ENCODE measurements at places on chromosomes 6 and 20. TPM values are rescaled to one million over a fixed set of nuclear protein-coding genes. Genes with fewer than 3 reads are reported as not detected.

The SCUBE3 gene
- polyA plus RNA-seq: 0.29 TPM

The C20orf202 gene
- not detected for polyA plus RNA-seq

The GJA10 gene
- polyA plus RNA-seq: not detected

The REM1 gene
- not detected for polyA plus RNA-seq

The MRPS18B gene
- 79.5 TPM for polyA plus RNA-seq

The SHLD1 gene
- 4.2 TPM for polyA plus RNA-seq

The ME1 gene
- polyA plus RNA-seq: 35.8 TPM

The CST4 gene
- polyA plus RNA-seq: 0.16 TPM

- peak; percentile 60 for DNase-seq
- H3K27ac ChIP-seq: peak overlapping the region; percentile 2
- H3K4me3 ChIP-seq: no peak overlapping the region
- H3K4me1 ChIP-seq: peaks cover 11% of the 10 kb centered on the region
- no peaks in the 10 kb centered on the region for H3K36me3 ChIP-seq
These were observed 5.5 kb upstream of the POU5F1 start for GRCh38 chr6:31175971-31176370.

GRCh38 chr6:128899341-128900050 lies 16.6 kb downstream of the LAMA2 start:
- H3K4me1 ChIP-seq: peaks cover 2% of the 10 kb centered on the region
- peak; percentile 56 for DNase-seq
- no peak overlapping the region for H3K27ac ChIP-seq
- H3K36me3 ChIP-seq: no peaks in the 10 kb centered on the region

DNA sequence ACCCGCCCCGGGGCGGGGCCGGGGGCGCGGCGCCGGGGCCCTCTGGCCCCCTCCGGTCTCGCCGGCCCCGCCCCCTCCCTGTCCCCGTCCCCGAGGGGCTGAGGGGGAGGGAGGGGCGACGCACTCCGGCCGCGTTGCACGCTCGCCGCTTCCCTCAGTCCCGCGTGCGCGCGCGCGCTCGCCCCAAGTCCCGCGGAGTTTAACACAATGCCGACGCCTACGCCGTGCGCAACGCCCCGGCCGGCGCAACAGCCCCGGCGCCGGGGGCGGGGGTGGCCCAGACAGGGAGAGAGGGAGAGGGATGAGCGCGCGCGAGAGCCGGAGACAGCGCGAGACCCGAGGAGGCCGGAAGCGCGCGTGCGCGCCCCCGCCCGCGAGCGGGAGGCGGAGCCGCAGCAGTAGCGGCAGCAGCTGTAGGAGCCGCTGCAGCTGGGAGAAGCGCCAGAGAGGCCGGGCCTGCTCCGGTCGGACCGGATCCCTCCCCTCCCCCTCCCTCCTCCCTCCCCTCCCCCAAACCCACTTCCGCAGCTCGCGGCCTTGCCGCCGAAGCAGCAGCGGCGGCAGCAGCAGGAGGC lies 996 bp downstream of the ZBTB2 start:
- peak; percentile 98 for DNase-seq
- H3K27ac ChIP-seq: peak overlapping the region; percentile 96
- H3K4me3 ChIP-seq: peak overlapping the region; percentile 10
- no peaks in the 10 kb centered on the region for H3K27me3 ChIP-seq
- no peaks in the 10 kb centered on the region for H3K36me3 ChIP-seq

GRCh38 chr6:136532030-136532429 lies 18.2 kb downstream of the MAP7 start:
- H3K36me3 ChIP-seq: no peaks in the 10 kb centered on the region
- no peaks in the 10 kb centered on the region for H3K4me1 ChIP-seq
- DNase-seq: no peak
- H3K4me3 ChIP-seq: no peak overlapping the region

- peak; percentile 41 for DNase-seq
- H3K4me1 ChIP-seq: no peaks in the 10 kb centered on the region
- H3K36me3 ChIP-seq: no peaks in the 10 kb centered on the region
- no peak overlapping the region for H3K4me3 ChIP-seq
These were observed 26.1 kb downstream of the TTLL2 start for GRCh38 chr6:167350731-167351655.

- no peak overlapping the region for H3K4me3 ChIP-seq
- no peaks in the 10 kb centered on the region for H3K4me1 ChIP-seq
- no peaks in the 10 kb centered on the region for H3K36me3 ChIP-seq
- H3K27ac ChIP-seq: no peak overlapping the region
These were observed 10.9 kb upstream of the MBOAT1 start for GRCh38 chr6:20223141-20223540.

DNA sequence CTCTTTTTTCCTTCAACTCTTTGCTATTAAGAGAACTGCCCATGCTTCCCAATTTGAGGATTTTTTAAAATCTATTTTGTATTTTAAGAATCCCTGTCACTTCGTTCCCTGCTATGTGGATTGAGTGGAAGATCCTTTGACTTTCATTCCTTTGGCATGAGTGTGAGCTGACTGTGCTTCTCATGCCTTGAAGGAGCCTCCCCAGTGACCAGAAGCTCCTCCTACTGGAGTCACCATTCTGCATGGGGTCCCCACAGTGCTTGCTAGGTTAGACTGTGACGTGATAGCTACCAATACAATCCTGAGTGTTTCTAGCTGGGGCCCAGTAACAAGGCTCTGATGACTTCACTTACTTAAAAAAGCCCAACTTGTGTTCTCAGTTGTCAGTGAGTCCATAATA lies 104.4 kb upstream of the LAMP5 start:
- peak overlapping the region; percentile 40 for H3K27ac ChIP-seq
- no peaks in the 10 kb centered on the region for H3K36me3 ChIP-seq
- peaks cover 11% of the 10 kb centered on the region for H3K4me1 ChIP-seq
- peak; percentile 92 for DNase-seq
- H3K4me3 ChIP-seq: no peak overlapping the region
- no peaks in the 10 kb centered on the region for H3K27me3 ChIP-seq

GRCh38 chr6:43516697-43517504 lies at the start of the genes POLR1C and YIPF3:
POLR1C (plus strand) TSS chr6:43517089; CDS start chr6:43517110, 21 bp downstream.
YIPF3 (minus strand) TSS chr6:43516926; CDS start chr6:43516807, 119 bp downstream.
- H3K36me3 ChIP-seq: peaks cover 36% of the 10 kb centered on the region
- DNase-seq: peak; percentile 99
- H3K4me3 ChIP-seq: peak within 1 kb of the TSS; percentile 99
- H3K27ac ChIP-seq: peak within 1 kb of the TSS; percentile 86
- peaks cover 11% of the 10 kb centered on the region for H3K4me1 ChIP-seq
- H3K27me3 ChIP-seq: no peaks in the 10 kb centered on the region

DNA sequence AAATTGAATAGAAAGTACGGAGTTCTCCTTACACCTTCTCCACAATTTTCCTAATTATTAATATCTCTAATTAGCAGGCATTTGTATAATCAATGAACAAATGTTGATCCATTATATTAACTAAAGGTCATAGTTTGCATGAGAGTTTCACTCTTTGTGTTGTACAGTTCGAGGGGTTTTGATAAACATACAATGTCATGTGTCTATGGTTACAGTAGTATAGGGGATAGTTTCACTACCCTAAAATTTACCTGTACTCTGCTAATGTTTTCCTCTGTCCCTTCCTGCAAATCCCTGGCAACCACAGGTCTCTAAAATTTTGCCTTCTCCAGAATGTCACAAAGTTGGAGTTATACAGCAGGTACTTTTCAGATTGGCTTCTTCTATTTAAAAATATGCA lies 1199.8 kb upstream of the GJE1 start:
- H3K27ac ChIP-seq: no peak overlapping the region
- H3K4me1 ChIP-seq: no peaks in the 10 kb centered on the region
- no peaks in the 10 kb centered on the region for H3K36me3 ChIP-seq
- H3K27me3 ChIP-seq: no peaks in the 10 kb centered on the region
- DNase-seq: no peak

DNA sequence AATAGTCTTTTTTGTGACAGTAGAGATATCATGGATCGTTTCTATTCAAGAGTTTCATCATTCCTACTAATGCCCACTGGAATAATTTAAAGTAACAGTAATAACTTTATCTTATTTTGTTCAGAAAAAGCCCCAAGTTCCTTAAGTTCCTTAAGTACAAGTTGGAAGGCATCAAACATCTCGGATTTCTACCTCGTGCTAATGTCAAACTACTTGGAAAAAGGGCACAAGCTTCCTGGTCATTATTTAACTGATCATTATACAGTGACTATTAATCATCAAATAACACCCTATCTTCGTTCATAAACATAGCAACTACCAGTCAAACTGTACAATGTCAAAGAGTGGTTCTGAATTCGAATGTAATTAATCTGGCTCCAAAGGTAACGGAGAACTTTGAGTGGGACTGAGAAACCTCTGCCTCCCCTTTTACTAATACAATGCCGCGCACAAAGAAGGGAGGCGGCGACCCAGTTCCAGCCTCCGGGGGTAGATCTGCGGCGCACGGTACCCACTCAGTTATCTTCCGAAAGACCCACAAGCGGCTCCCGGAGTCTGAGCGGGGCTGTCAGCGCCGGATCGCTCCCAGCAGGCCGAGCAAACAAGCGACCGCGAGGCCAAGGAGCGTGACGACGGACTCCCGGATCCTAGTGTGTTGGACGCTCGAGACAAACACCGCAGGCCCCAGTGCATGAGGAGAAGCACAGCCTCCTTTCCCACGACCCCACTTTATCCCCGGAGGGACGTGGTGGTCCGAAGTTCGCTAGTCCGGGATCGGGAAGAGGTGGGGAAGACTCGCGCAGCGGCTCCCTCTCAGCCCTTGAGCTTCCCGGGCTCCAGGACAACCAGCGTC lies 716 bp downstream of the SHPRH start:
- peak overlapping the region; percentile 81 for H3K4me3 ChIP-seq
- DNase-seq: peak; percentile 55
- no peaks in the 10 kb centered on the region for H3K36me3 ChIP-seq
- no peaks in the 10 kb centered on the region for H3K4me1 ChIP-seq

- H3K4me1 ChIP-seq: peaks cover 44% of the 10 kb centered on the region
- H3K27ac ChIP-seq: peak overlapping the region; percentile 40
- H3K4me3 ChIP-seq: no peak overlapping the region
- peak; percentile 84 for DNase-seq
- no peaks in the 10 kb centered on the region for H3K27me3 ChIP-seq
These were observed 22.9 kb downstream of the TOX2 start for GRCh38 chr20:43937591-43937990.

DNA sequence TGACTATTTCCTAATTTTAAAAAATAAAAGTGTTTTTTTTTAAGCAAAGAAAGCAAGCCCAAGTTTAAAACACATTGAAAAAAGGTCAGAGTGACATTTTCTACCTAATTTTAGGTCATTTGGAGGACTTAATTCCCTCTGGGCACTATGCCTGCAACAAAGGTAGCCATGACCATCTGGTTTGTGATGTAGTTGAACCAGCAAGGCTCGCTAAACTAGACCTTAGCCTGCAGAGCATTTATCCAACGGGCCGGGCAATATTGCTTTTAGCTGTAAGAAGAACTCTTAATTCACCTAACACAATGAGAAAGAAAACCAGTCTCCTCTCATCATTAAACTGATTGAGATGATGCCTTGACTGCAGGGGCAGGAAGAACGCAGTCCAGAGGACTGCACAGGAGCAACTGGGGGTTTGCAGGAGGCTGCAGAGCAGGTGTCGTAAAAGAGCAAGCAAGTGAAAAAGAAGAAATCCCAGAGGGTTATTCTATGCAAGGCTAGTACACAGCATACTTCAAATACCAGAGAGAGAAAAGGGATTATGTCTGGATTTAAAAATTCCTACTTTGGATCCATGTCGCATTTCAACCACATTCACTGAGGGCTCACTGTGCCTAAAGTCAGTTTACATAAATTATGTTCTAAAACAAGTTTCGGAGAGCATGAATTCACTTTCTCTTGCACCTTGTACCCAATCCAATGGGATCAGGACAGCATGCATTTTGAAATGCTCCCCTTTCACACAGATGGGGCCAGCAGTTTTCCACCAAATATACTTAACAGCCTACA lies 12.8 kb downstream of the TRAF3IP2 start:
- H3K27me3 ChIP-seq: no peaks in the 10 kb centered on the region
- peaks cover 31% of the 10 kb centered on the region for H3K4me1 ChIP-seq
- H3K36me3 ChIP-seq: peaks cover 1% of the 10 kb centered on the region

GRCh38 chr6:78701407-78701806 lies 165.9 kb upstream of the IRAK1BP1 start:
- no peaks in the 10 kb centered on the region for H3K36me3 ChIP-seq
- no peak for DNase-seq
- no peaks in the 10 kb centered on the region for H3K4me1 ChIP-seq
- no peak overlapping the region for H3K4me3 ChIP-seq
- no peaks in the 10 kb centered on the region for H3K27me3 ChIP-seq

DNA sequence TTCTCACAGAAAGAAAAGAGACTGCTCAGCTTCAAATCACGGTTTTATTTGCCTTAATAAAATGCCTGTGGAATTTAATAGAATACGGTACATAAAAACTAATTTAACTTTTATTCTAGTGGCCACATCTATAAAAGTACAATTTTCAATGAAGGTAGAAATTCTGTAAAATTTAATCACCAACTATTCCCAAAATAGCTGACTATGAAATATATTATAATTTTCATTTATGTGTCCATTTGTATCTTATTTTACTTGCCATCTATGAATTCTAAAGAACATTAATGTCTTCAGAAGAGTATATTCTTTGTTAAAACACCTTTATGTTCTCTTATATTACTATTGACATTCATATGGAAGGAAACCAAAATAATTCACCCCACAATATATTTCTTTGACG lies 192.6 kb downstream of the BTBD3 start:
- no peaks in the 10 kb centered on the region for H3K4me1 ChIP-seq
- H3K27ac ChIP-seq: no peak overlapping the region
- no peak overlapping the region for H3K4me3 ChIP-seq
- H3K27me3 ChIP-seq: no peaks in the 10 kb centered on the region

DNA sequence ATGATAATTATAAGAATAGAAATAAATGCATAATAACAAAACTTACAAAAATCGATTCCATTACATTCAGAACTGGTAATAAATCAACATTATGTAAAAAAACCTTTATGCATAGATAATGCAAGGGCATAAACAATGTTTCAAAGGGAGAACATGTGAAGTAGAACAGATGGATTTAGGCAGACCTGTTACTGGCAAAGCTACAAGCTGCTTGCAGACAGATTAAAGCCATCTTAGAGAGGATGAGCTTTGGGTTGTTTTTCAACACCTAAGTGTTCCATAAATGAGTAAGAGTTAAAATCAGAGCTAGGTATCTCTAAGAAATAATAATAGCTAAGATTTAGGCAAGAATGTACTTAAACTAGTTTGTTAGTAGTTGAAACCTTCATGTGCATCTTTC lies 37.2 kb downstream of the SNAP25 start:
- no peaks in the 10 kb centered on the region for H3K4me1 ChIP-seq
- no peak for DNase-seq
- H3K27ac ChIP-seq: no peak overlapping the region
- H3K27me3 ChIP-seq: no peaks in the 10 kb centered on the region

DNA sequence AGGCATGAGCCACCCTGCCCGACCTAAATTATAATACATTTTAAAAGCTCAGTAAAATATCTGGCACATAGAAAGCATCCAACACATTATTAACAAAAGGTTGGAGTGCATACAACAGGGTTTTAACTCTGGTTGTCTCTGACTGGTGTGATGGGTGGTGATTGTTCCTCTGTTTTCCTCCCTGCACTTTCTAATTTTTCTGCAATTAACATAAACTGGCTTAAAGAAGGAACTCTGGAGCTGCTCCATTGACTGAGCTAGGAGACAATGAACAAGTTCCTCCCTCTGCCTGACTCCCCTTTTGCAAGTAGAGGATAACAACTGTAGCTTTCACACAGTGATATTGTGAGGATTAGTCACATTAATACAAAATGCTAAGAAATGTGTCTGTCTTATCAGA lies 48.5 kb upstream of the SIRPG start:
- no peak for DNase-seq
- no peaks in the 10 kb centered on the region for H3K4me1 ChIP-seq
- no peak overlapping the region for H3K4me3 ChIP-seq
- H3K36me3 ChIP-seq: no peaks in the 10 kb centered on the region
- H3K27me3 ChIP-seq: no peaks in the 10 kb centered on the region
- H3K27ac ChIP-seq: no peak overlapping the region

Measured in fibroblast of lung (primary cell).